ENCODE measurements at places on chromosomes 5 and 9.

GRCh38 chr9:87267251-87268070 lies 230.2 kb upstream of the DAPK1 start:
- DNase-seq: no peak

GRCh38 chr5:52668139-52668538 lies 119.6 kb upstream of the ITGA1 start:
- DNase-seq: no peak

DNA sequence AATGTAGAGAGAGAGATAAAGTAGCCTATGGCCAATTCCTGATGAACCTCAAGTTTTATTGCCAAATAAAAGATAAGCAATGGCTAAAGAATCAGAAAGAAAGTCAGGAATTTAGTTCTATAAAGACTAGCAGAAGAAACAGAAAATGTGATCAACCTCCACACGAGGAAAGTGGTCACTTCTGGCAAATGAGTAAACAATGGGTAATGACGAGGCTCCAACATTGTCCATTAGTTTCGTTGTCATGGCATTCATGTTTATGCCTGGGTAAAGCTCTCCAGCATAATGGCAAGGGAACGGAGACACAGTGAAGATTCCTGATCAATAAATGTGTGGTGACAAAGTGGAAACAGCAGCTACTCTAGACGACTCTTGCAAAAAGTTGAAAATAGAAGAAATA lies 341.8 kb upstream of the CTNND2 start:
- no peak for DNase-seq

- DNase-seq: no peak
These were observed 14.2 kb upstream of the EQTN start for GRCh38 chr9:27311184-27311583.

GRCh38 chr9:74644023-74644422 lies 146.9 kb downstream of the RORB start:
- DNase-seq: no peak

GRCh38 chr9:4464911-4465513 lies 25.3 kb upstream of the SLC1A1 start:
- DNase-seq: no peak

DNA sequence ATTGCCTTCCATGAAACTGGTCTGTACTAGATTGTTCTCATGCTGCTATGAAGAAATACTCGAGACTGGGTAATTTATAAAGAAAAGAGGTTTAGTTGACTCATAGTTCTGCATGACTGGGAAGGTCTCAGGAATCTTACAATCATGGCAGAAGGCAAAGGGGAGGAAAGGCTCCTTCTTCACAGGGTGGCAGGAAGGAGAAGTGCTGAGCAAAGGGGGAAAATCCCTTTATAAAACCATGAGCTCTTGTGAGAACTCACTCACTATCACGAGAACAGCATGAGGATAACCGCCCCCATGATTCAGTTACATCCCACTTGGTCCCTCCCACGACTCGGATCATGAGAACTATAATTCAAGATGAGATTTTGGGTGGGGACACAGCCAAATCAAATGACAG lies 163.2 kb downstream of the RFK start:
- DNase-seq: no peak

DNA sequence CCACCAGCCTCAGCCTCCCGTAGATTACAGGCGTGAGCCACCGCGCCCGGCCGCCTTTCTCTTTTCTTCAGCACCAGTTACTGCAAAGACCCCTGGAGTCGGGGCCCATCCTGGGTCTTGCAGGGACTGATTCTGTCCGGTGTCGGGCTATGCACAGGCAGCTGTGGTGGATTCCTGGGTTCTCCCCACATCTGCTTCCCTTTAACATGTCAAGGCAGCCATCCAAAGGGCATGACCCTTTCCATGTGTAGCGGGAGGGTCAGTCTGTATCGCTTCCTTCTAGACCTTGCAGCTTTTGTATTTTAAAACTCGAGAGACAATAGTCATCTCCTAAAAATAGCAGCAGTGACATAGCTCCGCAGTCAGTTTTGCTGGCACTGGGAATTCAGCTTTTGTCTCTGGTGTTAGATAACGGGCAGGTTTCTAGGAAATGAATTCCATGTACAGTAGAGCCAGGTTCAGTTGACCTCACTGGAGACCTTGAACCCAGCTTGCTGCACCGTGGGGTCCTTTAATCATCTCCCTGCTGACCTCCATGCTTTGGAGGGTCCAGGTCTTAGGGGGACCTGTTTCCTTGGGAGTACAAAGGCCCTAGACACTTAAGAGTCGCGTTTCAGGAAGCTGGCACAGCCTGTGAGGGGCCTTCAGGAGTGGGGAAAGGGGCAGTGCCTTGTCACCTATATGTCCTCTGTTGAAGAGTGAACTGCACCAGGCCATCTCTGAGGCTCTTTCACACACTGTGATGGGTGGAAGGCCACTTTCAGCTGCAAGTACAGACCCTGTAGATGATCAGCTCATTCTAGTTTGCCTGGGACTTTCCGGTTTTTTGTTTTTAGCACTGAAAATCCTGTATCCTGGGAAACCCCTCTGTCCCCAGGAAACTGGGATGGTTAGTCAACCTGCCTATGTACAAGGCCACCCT lies 13.8 kb downstream of the ANKRD33B start:
- DNase-seq: no peak

- no peak for DNase-seq
These were observed 63.6 kb upstream of the DAB2IP start for GRCh38 chr9:121587863-121588262.

GRCh38 chr5:76367623-76368371 lies 35.3 kb upstream of the IQGAP2 start:
- DNase-seq: no peak

DNA sequence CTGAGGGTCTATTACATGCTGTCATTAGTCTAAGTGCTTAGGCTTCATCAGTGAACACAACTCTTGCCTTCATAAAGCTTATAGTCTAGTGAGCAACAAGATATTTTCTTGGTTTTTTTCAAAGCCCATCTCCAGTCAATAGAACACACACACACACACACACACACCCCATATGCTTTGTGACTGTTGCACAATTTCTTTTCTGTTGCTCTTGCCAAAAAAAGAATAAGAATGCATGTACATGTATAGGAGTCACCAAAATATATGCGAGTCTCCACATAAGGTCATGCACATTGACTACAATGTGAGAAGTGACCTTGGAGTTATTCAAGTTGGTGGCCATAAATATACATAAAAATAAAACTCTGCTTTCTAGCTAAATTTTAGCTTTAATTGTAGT lies 351.5 kb upstream of the TLE4 start:
- no peak for DNase-seq
